Central memory CD4-positive, alpha-beta T cell (primary cell): ENCODE measurements at places on chromosomes 1 and 21.

DNA sequence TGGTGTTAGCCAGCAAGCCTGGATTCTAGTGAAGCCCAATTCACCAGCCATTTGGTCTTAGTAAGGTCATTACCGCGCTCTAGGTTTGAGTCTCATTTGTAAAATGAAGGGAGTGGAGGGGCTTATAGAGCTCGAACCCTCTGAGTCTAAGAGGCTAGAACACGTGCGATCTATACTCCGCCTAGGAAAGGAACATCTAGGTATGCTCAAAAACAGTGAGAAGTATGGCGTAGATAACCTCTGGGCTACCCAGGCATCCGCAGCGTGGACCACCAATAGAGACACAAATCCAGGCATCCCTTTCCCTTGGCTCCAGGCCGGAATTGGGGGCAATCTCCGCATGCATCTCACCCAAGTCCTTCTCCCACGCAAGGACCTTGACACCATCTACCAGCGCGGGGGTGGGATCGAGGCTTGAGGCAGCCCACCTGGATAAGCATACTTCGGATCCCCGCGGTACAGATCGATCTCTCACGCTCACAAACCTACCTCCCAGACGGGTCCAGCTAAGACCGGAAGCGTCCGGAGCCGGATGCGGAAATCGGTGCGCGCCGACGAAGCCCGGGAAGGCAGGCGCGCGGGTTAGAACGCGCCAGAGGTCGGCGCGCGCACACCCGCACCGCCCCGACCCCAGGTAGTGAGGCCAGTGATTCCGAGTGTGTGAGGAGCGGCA lies at the start of gene METTL25B:
METTL25B (plus strand) TSS at position 544 of the 673 bp plus-strand sequence. CDS start 636 bp downstream, outside the sequence.
- DNase-seq, result no peak

DNA sequence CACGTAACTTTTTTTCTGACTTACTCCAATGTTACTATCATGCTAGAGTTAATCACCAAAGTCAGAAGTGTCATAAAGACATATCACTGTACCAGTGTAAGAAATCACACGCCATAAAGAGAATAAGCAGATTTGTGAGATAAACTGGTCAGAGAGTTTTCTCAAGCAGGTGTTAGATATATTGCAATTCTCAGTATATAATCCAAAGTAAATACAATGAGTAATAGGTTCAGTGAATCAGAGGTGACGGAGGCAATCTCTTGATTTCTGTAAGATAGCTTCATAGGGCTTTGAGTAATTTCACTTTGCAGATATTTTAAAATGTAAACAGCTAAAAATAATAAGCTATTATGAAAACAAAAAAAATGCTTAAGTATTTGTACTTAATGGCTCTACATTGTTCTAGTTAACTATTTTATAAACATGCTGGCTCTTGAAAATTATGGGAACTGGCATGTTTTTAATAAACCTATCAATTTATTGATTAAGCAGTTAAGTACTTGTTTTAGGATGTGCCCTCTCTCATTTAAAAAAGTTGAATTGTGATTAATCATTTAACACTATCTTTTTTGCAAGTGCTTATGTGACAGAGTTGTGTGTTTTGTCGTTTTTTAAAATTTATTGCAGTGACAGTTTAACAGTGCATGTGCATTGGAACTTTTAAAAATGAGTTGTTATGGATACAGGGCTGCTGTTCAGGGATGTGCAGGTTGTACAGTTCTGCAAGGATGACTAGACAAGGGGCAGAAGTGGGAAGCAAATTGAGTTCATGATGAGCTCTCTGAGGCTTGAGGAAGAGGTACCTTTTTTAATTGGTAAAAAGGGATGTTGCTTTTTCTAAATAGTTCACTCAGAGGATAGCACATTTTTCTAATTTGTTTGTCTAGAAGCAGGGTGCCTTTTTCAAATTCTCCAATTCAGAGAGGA lies 119.1 kb downstream of the USP25 start:
- DNase-seq, result no peak

DNA sequence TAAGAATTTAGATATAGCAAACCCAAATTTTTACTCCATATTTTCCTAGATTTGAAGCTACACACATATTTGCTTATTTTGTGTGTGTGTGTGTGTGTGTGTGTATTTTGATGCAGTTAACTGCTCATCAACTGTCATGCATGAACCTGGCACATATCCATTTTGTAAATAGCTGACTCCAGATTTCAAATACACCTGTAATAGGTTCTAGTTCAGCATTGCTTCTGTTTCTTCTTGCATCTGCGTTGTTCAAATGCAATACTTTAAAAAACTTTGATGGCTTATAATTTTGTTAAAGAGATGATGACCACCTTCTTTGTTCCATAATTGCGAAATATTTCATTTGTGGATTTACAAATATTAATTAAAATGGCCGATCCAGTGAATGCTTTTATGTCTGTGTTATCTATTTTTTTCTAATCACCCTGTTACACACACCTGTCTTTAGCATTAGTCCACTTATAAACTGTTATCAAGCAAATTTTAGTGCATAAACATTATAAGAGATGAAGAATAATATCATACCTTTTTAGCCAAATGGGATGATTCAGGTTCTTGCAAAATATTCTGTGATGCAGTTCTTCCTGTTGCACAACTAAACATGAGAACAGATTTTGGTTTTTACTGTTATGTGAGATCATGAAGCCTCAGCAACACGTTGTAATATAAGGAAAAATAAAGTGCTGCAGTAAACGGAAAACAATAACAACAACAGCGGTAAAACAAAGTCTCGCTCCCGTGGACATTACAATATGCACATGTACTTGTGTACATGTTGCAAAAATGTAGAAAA lies 12.7 kb upstream of the S100A11 start:
- no peak for DNase-seq

DNA sequence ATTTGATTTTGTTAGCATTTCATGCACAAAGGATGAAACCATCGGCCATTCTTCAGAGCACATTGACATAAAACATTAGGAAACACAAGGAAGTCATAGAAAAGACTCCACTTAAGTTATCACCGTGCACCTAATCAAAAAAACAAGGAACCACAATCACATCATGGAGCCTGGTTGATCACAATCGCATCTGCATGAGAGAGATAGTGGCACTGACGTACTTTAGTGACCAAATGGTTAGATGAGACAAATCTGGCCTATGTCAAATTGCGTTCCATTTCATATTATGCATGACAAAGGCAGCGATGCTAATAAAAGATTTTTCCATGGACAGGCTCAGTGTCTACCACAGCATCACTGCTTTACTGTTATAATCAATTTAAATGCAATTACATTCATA lies 571.8 kb upstream of the ADGRL2 start:
- no peak for DNase-seq

DNA sequence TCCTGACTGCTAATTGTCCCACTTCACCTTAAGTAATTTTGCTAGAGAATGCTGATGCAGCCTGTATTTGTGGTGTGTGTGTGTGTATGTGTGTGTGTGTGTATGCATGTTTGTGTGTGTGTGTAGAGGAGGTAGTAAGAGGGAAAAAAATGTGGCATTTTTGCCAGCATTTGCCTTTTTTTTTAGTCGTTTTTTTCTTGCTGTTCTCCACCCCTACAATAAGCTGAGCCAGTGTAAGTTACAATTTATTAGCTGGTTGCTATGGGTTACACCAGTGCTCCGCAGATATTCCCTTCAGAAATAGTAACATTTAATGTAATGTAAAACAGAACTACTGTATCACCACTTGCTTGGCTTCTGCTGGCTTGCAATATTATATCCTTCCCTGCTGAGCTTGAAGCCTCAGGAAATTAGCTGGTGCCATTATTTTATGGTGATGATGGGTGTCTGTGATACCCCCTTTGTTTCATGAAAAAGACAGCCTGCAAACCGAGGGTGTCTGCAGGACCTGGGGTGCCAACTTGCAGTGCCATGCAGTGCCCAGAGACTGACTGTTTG lies 23.4 kb upstream of the IGSF3 start:
- DNase-seq, result no peak
